ENCODE measurements at places on chromosomes 5 and 9.

DNA sequence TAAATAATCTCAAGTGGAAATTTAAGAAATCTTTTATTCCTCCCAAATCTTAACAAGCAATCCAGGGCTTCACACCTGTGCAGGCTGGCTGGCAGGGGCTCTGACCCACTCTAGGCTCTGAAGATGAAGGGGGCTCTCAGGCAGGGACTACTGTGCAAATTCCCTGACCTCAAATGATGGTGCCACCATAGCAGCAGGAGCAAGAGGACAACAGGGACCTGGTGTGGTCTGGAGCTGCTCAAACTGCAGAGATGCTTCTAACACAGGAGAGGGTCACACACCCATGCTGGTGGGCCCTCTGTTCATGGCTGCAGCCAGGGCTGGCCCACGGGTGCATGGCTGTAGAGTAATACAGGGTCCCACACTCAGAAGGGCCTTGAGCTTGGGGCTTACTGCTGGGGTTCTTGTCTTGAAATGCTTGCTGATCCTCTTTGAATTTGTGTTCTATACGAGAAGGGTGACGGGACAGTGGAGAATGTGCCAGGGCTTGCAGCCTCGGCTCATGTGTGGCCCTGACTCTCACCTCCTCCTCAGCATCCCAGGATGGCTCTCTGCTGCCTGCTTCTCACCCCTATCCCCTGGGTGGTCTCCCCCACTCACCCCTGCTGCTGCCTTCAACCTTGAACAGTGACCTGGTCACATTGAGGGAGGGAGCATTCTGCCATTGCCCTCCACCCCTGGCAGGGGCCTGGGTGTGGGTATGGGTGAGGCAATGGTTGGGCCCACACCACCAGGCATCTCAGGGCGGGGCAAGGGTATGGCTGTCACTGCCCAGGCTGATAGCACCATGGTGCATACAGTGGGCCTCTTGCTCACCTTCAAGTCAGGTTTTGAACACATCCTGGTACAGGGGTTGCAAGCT lies 191.7 kb downstream of the FSTL4 start:
- no peak for DNase-seq

DNA sequence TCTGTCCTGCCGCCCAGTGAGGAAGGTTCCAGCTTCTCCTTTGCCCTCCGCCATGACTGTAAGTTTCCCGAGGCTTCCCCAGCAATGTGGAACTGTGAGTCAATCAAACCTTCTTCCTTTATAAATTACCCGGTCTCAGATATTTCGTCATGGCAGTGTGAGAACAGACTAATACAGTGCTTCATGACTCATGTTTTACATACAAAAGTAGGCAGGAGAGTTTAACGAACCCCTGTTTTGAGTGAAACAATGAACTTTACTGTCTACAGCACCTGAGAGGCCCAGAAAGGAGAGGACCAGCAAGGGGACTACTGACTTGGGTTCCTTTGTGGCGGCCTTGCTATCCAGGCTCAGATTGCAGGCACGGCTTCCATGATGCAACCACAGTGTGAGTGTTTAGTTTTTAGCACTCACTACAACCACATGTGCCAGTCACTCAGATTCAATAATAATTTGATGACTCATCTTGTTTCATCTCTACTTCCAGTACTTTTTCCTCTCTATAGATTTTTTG lies 139.1 kb upstream of the CLINT1 start:
- DNase-seq, result no peak

DNA sequence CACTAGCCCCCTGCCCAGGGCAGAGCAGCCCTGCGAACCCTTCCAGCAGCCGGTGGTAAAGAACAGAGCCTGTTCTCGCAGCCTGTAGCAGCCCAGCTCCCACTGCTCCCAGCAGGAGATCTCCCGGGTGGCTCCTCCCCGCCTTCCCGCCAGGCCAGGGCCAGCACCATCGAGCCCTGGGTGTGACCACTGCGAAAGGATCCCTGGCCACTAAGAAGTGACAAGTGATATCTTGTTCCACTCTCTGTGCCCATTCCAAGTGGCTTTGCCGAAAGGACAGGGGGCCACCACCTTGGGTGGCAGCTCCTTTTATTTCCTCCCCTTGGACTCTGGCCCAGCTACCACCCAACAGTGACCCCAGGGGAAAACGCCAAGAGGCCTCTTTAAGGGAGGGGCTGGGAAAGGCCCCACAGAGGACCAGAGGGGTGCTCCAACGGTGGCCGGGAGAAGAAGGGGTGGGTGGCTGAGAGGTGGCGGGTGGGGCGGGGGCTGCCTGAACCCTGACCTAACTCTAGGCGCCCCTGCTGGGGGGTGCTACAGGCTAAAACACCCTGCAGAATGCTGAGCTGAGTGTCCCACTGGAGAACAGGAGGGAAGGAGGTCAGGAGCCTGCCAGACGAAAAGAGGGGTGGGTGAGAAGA lies 1.6 kb downstream of the NACC2 start:
- DNase-seq, result no peak

DNA sequence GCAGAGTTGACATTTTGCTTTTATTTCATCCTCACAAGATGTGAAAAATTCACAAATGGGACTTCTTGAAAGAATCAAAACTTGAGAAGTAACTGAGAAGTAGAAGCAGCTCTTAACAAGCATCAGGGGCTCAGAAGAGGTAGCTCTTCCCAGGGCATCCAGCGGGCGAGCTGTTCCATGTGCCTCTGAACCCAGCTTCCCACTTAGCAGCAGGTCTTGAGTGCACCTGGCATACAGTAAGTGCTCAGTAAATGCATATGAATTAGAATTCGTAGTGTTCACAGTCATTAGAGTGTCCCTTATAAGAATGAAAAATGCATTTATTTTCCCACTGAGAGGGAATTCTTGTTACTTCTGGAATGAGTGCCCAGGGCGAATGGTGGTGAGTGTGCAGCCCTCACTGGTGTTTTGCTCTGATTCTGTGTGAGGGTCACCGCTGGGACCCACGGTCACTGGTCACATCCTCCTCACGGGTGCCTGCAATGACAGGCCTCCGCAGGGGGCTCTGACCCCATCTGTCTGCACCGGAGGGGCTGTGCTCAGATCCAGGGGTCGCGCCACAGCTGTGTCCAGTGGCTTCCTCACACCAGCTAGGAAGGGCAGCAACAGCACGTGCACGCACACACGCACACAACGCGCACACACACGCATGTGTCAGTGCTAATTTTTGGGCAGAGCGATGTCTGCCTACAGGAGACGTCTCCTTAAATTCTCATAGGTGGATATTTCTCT lies 26.9 kb downstream of the EXOC3 start:
- DNase-seq, result no peak

GRCh38 chr5:154278186-154278585 lies 87.7 kb downstream of the GALNT10 start:
- no peak for DNase-seq

Measured in activated effector memory CD4-positive, alpha-beta T cell treated with Interleukin-2 at 50 U/mL for 16 hours (primary cell).